ENCODE measurements at places on chromosomes 5 and 9.

DNA sequence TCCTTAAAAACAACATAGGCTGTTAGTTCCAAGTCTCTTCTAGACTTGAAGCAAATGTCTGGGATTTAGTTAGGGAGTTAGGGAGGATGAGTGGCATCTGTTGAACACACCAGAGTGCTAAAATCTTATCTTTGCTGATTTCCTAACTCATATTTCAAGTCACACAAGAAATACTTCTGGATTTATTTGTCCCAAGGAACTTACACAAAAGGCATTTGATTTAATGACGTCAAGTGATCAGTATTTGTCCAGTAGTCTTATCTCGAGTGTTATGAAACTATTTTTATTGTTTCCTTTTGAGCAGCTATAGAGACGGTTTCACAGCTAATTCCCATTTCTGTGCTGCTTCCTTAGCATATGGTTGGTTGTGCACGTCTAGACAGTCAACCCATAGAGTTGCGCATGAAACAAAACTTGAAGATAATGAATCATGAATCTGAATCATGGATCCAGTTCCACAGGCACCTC is 140.5 kb upstream of the TUT7 start:
- DNase-seq, result no peak

DNA sequence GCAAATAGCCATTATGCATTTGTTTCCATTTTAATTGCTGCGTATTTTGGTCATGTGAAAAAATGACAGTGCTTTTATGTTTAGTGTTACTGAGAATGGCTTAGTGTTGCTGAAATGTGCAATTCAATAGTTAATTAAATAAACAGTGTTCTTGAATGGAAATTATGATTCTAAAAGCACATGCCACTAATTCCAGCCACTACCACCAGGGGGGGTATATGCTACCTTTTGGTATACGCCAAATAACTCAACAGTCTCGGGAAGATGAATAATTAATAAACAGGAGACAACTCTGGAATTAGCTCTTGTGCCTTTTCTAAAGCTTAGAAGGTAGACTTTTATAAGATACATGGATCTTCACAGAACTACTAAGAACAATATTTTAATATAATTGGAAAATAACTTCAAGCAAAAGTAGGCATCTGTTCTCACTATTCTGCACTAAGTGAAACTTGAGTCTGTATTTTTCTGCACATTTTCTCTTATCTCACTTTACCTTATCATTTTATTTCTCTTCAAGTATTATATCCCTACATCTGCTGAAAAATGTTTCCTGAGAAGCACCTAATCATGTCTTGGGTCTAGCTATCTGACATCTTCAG is 83.5 kb upstream of the MINAR2 start:
- no peak for DNase-seq

GRCh38 chr5:19235101-19235584 is 752.9 kb downstream of the CDH18 start:
- no peak for DNase-seq

DNA sequence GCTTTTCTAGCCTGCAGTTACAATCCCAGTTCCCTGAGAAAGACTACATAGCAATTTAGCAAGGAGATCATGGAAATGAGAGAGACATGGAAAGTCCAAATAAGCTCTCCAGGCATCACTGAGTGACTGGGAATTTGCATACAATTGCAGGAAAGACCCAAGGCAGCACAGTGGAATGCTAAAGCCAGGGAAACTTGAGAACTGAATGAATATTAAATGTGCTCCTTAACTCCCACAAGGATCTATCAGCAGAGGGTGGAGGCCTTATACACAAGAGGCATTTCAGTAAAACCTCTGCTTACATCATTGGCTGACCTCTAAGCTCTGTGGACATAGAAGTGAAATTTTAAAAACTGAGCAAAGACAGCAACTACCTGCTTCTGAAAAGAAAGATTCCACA is 355.6 kb upstream of the DAB2 start:
- no peak for DNase-seq

DNA sequence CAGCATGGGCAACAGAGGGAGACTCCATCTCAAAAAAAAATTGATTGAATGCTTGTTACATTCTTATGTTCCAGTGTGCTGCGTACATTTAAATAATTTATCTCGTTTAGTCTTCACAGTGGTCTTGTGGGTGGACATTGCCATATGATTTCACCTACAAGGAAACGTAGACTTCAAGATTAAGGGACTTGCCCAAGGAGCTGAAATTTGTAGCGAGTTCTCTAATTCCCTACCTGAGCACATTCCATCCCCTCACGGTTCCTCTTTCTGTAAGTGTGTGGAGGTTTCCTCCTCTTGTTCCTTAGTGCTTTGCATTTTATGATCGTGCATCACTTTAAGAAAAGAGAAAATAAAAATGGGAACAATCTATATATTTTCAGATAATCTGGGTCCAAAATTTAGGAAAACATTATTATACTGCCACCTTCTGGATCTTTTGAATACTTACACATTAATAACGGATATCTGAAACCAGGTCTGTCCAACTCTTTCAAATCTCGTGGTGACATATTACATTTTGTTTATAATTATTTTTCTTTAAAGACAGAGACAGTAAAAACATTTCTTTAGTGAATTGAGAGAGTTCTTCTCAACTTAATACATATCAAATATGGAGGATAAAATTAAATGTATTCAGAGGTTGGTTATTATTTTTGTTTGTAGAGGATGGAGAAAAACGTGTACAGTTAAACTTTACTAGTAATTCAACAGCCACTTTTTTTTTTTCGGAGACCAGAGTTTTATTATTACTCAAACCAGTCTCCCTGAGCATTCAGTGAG is 29.9 kb upstream of the C7 start:
- no peak for DNase-seq

DNA sequence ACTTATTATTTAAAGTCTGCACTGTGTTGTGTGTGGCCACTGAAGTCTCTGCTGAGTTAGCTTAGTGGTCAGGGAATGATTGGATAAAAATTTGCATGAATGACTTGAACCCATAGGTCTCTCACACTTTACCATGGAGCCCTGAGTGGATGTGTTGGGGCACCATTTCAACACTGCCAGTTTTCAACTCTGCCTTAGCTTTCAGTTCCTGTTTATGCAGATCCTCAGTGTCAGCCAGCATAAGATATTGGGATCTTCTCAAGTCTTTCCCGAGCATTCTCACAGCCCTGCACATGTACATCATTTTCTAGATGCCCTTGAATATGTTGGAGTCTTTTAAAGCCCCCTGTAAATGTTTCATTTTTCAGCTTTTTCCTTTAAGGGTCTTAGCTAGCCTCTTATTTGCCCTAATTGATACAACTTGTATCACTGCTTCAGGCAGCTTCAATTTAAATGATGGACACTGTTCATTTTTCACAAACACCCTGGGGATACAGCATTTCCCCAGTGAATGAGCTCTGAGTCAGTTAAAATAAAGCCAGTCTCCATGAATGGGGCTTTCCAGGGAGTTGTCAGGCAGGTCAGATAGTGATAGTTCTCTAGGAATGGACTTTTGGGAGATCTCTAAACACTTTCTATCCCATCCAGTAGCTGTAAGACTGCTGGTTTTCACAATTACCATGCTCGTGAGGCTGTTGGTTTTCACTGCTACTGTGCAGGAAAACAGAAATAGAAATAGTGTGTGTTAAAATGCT is 211.9 kb upstream of the PAPPA start:
- DNase-seq, result no peak

DNA sequence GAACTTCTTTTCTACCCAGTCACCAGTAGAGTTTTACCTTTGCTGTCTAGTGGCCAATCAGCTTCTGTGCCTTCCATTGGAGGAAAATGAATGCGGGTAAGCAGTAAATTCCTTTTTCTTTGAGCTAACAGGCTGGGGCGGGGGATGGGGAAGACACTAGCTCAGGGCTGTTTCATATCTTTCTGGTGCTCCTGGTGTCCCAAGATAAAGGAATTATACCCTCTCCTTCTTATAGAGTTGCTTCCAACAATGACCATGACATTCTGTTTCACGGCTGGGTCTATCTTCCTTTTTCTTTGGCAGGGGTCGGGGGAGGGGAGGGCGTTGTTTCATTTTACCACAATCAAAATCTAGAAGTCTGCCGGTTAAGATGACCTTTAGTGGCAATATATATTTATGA is 51.2 kb upstream of the RPS23 start:
- DNase-seq, result no peak

DNA sequence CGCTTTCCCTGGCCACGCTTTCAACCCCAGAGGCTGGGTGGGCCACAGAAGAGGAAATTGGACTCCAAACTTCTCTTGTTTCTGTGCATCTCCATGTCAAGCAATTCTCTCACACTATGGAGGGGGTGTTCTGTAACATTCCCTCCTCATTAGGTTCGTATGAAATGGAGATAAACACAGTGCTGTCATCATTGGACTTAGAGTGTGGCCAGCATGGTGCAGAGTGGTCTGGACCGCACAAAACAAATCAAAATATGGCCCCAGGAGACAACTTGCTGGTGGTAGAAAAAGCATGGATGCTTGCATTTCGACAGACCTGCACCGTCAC is 655.2 kb downstream of the BNC2 start:
- no peak for DNase-seq

DNA sequence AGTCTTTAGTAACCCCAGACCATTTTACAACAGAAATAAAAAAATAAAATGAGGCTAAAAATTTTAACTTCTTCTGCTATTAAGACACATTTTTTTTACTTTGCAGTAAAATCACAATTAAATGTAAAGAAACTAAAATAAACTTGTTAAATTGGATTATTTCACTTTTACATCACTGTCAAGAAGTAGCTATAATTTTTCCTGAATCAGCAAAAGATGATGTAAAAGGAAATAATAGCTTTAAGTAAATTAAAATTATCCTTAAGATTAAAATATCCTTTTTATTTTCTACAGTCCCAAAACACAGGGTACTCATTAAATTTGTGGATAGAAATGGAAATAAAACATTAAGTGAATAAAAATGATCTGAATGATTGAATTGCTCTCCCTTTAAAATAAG is 44.5 kb downstream of the TMEM232 start:
- no peak for DNase-seq

Data from stimulated activated CD4-positive, alpha-beta T cell treated with anti-CD3 and anti-CD28 coated beads, Interleukin-15, amount 100 ng/mL, for 1 hour (primary cell).